Activated CD4-positive, CD25-positive, alpha-beta regulatory T cell treated with anti-CD3 and anti-CD28 coated beads, Interleukin-2, amount 50 U/mL, for 16 hours (primary cell): ENCODE measurements at places on chromosomes 16 and 17.

DNA sequence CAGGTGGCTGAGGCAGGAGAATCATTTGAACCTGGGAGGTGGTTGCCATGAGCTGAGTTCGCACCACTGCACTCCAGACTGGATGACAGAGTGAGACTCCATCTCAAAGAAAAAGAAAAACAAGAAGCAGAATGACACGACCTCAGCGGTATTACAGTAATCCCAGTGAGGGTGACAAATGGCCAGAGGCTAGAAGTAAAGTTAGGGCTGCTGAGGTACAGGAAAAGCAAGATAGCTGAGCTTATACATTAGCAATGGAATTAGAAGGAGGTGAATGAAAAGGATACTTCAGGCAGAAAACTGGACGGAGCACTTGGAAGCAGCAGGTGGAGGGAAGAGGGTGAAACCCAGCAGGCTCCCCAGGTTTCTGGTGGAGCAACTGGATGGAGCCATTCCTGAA is 26.1 kb upstream of the AMZ2 start:
- DNase-seq, result no peak

DNA sequence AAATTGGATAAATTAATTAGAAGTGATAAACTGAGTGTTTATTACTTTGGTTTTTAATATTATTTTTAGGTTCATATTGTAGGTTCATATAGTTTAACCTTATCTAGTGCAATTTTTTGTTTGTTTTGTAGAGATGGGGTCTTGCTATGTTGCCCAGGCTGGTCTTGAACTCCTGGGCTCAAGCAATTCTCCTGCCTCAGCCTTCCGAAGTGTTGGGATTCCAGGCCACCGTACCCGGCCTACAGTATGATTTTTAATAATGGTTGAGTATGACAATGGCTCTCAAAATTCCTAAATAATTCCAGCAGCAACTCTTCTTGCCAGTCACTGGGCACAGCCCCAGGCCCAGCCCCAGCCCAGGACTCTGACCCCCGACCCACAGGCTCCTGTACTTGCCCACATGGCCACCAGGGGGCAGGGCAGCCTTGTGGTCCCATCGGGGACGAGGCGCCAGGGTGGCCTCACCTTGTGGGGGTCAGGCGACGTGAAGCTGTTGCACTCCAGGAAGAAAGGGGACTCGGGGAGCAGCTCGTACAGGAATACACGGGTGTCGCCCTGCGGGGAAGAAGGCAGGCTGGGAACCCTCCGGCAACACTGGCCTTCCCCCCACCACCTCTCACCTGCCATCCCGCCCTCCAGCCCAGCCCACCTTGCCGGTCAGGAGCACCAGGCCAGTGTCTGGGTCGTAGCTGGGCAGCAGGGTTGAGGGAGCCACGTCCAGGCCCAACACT is 7.9 kb upstream of the PAM16 start:
- peak; percentile 58 for DNase-seq

DNA sequence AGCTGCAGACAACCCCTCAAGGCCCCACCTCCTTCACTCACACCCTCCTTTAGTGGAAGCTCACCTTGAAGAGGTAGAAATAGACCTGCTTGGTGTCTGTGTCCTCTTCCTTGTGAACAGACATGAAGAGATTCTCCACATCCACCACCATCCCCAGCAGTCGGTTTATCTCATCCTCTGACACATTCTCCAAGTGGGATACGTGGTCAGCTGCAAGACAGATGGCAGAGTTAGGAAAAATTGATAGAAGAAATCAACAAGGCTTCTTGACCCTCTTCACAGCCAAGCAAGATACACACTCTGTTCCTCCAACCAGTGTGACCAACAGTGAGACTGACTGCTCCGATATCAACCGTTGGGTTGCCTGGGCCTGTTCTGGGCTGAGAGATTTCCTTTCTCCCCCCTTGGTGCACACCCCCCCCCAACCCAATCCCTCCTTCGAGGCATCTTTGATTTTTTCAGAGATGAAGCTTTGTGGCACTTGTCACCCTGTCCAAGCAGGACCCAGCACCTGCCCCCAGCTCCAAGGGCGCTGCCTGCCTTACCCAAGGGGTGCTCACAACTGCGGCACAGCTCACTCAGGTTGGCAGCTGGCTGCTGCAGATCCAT is 902 bp downstream of the KAT2A start:
- no peak for DNase-seq

GRCh38 chr16:3022208-3022683 is 1.5 kb downstream of the HCFC1R1 start:
- DNase-seq, result peak; percentile 70

GRCh38 chr17:31834448-31834847 is 24.6 kb downstream of the COPRS start:
- no peak for DNase-seq

DNA sequence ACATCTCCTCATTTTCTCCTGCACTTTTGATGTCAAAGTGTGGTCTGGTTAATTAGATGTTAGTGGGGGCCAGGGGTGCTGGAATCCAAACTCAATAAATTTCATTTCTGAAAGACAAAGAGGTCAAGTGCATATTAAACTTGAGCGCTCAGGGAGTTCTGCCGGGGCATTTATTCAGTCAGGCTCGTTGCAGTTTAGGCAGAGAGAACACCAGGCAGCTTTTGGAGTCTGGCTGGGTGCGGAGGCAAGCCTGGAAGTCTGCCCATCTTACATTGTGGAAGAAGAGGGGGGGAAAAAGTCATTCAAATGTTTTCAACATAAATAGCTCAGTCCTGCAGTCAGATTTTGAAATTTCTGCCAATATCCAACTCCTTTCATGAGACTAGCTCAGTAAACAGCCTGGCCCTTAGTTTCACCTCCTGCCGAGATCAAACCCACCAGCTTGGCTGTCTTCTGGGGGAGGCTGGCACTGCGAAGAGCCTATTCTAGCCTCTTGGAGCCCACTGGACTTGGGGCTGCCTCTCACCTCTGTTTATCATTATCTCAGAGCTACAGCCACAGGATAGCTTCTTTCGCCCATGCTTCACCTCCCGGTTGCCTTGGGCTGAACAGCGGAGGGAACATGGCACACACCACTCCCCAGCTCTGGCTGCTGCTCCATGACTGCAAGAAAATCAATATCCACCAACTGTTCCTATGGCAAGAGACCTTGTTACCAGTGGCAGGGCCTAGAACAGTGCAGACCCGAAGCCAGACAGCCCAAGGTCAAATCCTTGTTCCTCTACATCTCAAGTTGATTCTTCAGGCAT is 177.4 kb upstream of the CDH5 start:
- no peak for DNase-seq

- no peak for DNase-seq
Measured at GRCh38 chr16:70553645-70554044, 30.0 kb downstream of the SF3B3 start.

DNA sequence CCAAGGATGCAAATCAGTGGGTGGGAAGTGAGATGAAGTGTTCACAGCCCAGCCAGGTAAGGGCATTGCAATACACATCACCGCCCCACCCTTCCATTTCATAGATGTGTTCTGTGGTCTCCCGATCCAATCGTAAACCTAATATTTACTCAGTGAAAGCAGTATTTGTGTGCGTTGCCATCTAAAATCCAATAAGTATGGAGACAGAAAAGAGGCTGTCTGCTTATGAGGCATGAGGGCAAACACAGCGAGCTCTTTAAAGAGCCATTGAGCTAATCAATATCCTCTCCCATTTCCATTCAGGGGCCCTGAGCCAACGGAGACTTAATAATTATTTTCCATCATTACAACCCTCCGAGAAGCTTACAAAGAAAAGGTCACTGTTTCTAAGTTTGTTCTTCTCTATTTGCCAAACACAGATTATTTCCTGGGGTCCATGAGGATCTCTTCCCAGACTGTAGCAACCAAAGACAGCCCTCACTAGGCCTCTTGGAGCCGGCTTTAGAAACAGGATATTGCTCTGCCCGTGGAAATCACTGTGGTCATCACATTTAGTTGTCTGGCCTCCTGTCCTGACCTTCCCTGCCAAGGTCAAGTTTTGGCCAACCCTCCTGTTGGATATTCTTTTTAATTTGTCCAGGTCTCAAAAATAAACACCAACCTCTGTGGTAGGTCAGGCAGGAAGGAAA is 120.1 kb downstream of the SLC39A11 start:
- DNase-seq, result no peak

GRCh38 chr16:1066584-1067172 is 5.9 kb upstream of the SSTR5 start:
- no peak for DNase-seq

DNA sequence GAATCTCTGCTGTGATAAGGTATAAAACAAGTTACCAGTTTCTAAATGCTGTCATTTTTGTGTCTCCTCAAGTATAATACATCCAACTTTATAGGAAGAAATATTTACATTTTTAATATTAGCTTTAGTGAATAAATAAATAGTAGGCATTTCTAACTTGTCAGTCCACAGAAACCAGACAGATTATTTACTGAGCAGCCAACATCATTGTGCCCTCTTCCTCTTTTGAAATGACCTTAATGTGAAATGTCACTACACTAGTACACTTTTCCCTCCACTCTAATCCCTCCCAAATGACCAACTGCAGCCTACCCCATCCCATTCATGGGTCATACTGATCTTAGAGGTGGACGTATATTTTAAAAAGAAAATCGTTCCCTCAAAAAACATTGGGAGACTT is 9.2 kb downstream of the STXBP4 start:
- DNase-seq, result no peak

GRCh38 chr17:17434477-17434876 is 42.3 kb upstream of the MED9 start:
- DNase-seq, result no peak

- no peak for DNase-seq
Measured at GRCh38 chr16:74325641-74326040, 29.0 kb downstream of the PSMD7 start.
